A549 treated with Mapracorat at 1 μM for 4 hours (cell line): ENCODE measurements at places on chromosomes 1 and 21. TPM values are rescaled to one million over a fixed set of nuclear protein-coding genes. Genes with fewer than 3 reads are reported as not detected.

The ICOSLG gene
- 2.9 to 4.4 TPM (median 4.0 TPM) in 5 replicates for total RNA-seq

The CNKSR1 gene
- total RNA-seq = 0.15 to 0.58 TPM (median 0.32 TPM) in 4 of 5 replicates, not detected in the other

The SPRR2A gene
- total RNA-seq = not detected in 5 replicates

The ANGPTL7 gene
- total RNA-seq = not detected in 5 replicates

The PRAMEF11 gene
- not detected in 5 replicates for total RNA-seq

The ATP1A2 gene
- 0.04 to 0.10 TPM (median 0.05 TPM) in 5 replicates for total RNA-seq

The KRTAP19-3 gene
- total RNA-seq = not detected in 5 replicates

The SLC5A9 gene
- total RNA-seq = 0.10 TPM in 1 of 5 replicates, not detected in the others

The DMBX1 gene
- total RNA-seq = 0.63 to 1.2 TPM (median 0.94 TPM) in 5 replicates

The PROK1 gene
- total RNA-seq = not detected in 5 replicates

The PODN gene
- total RNA-seq = not detected in 5 replicates

The PCP4 gene
- not detected in 5 replicates for total RNA-seq

The EXOSC10 gene
- 34.3 to 40.1 TPM (median 36.1 TPM) in 5 replicates for total RNA-seq

The CELA3B gene
- total RNA-seq = not detected in 5 replicates

The SPRR2G gene
- not detected in 5 replicates for total RNA-seq

The CAMTA1 gene
- 60.7 to 71.7 TPM (median 69.2 TPM) in 5 replicates for total RNA-seq

The PCNX2 gene
- 9.4 to 10.6 TPM (median 10.2 TPM) in 5 replicates for total RNA-seq

The KLF17 gene
- 0.41 to 0.61 TPM (median 0.48 TPM) in 5 replicates for total RNA-seq

The KCNA2 gene
- 0.02 to 0.10 TPM in 2 of 5 replicates, not detected in the others for total RNA-seq

The AIDA gene
- total RNA-seq = 60.4 to 72.1 TPM (median 69.3 TPM) in 5 replicates

The TCHH gene
- total RNA-seq = 0.27 to 0.31 TPM (median 0.28 TPM) in 5 replicates
